Dorsolateral prefrontal cortex (tissue), 122 donors: ENCODE measurements at places on chromosomes 7 and 10.

- DNase-seq: no peak
Measured at GRCh38 chr7:138873220-138873892, 75.4 kb upstream of the ATP6V0A4 start.

GRCh38 chr10:12414278-12414989 is 65.1 kb downstream of the CAMK1D start:
- no peak for DNase-seq

- DNase-seq: no peak
Measured at GRCh38 chr7:74364061-74364460, 74.9 kb downstream of the CLIP2 start.

DNA sequence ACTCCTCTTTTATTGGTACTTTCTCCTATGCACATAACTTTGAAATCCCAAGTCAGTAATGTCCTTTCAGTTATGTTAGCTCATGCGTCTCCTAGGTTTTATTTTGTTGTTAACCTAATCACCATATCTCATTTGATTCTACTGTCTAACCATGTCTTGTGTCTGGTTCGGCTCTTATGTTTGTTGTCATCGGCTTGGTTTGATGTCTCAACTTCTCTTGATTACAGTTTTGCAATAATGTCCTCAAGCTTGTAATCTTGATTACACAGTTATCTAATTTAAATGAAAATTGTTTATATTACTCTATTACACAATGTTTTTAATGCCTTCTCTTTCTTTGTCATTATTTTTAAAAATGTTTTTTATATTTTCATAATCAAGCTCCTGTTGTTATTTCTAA is 35.9 kb upstream of the SEMA3A start:
- no peak for DNase-seq

DNA sequence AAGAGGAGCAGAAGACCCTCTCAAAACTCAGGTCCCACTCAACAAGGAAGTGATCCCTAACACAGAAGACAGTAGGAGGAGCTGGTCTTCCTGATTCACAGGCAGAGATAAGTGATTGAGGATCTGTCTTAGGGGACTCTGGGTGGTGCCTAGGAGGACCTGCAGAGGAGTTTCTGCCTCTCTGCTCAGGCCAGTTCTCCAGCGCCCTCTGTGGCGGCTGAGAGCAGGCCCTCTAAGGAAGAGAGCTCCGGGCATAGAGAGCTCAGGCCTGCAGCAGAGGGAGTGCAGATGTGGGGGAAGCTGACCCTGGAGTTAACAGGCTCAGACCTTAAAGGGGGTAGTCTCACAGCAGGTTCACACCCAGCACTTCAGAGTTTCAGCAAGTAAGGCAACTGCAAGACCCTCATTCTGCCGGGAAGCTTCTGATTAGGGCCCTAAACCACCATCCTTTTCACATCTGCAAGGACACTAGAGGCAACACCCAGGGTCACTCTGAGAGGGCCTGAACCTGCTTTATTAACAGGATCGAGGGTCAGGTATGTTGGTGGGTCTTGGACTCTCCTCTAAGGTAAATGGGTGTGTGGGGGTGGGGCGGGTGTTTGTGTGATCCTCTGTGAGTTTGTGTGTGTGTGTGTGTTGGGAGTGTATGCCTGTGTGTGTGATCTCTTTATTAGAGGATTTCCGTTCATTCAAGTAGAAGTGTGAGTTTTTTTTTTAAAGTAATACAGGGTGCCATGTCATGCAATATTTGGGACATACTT is 57.6 kb upstream of the TARP start:
- DNase-seq: no peak

DNA sequence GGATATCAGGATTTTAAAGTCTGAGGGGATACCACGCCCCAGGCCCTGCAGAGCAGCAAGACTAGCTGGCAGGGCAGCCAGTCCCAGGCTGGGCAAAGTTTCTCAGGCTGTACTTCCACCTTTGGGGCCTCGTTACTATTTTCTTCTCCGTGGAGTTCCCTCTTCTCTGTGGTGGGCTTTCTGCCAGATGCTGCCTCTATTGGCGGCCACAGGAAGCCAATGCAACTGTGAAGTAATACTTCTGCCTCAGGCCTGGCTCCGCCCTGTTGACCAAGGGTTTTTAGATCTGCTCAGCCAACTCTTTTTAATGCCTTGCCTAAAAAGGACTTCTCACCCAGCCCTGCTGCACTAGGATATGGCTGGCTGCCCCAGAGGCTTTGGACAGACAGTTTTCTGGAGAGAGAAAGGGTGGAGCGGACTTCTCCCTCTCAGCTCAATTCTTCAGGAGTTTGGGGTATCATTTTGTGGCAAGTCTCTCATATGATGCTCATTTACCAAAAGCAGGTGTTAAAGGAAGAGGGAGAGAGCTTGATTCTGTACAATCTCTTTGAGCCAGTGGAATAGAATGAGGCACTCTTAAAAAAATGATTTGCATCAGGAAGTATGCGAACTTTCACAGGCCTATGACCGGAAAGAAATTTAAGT is 67.4 kb downstream of the HHEX start:
- peak; percentile 45 for DNase-seq

DNA sequence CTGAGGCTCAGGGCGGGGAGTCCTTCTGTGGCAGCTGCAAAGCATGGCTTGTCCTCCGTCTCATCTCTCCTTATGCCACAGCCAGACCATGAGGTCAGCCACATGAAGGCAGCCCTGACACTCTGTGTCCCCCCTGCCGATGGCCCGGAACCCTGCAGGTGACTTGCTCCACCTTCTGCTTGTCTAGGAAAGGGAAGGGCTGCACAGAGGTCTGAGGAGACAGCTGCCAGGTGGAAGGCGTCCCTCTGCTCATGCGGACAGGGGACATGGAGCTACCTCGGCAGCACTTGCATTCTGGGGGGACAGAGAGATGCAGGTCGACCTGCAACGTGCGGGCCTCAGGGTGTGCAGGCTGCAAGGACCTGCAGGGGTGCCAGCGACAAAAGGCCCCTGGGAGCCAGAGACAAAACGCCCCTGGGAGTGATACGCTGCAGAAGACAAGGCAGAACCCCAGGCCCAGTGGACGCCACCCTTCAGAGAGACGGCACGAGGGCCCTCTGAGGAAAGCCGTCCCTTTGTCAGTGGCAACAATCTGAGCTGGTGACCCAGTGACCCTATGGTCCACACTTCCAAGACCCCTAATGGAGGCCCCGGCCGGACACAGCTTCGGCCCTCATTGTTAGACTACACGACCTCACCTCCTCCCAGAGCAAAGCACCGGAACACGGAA is 205.2 kb upstream of the PPP2R2D start:
- DNase-seq: no peak

DNA sequence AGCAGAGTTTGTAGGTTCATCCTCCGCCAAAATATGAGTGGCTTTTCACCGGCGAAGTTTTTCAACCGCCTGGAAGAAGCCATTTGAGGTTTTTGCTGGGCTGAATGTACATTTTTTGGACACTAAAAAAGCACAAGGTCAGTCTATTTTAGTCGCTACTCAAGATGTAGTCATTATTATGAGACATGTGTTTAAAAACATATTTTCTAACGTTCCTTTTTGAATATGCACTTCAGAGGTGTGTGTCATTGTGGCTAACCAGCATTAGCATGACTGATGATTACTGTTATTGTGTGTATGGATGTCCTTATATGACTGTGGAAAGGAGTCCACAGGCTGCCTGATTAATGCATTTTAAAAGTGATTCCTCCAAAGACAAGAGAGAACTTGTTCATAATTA is 605.4 kb downstream of the INHBA start:
- DNase-seq: no peak
